Caudate nucleus (tissue), 63 donors: ENCODE measurements at places on chromosomes 6 and 20.

- peak; percentile 78 for DNase-seq
These were observed 107.3 kb downstream of the GMPR start for GRCh38 chr6:16345449-16346330.

GRCh38 chr6:139334806-139335446 is 39.5 kb downstream of the CITED2 start:
- DNase-seq, result no peak

DNA sequence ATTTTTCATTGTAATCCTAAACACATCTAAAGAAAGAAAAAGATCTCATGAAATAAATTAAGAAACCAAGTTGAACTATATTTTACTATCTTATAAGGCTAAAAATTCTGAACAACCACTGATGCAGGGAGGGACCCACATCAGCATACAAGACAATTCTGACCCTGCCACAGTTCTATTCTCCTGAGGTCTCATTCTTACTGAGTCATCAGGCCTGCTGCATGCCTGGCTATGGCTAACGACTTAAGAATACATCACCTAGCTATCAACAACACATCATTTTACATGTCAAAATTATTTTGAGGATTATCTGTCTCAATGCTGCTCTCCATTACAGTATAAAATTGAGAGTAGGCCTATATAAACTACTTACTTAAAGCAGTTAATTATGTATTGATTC is 52.9 kb downstream of the FBXL4 start:
- no peak for DNase-seq

GRCh38 chr20:50029083-50029696 is 46.4 kb downstream of the SNAI1 start:
- DNase-seq, result no peak

GRCh38 chr6:151275121-151275520 is 35.4 kb downstream of the AKAP12 start:
- DNase-seq, result no peak

- DNase-seq, result peak; percentile 72
These were observed at the start of gene RAE1 for GRCh38 chr20:57351042-57351783. TSS of gene RAE1 (plus strand) at chr20:57351255. CDS start at chr20:57354039, 2,784 bp downstream.

- no peak for DNase-seq
These were observed 104.5 kb upstream of the RNF24 start for GRCh38 chr20:4119854-4120209.

GRCh38 chr6:35728683-35729678 is 7.9 kb upstream of the ARMC12 start:
- peak; percentile 8 for DNase-seq

DNA sequence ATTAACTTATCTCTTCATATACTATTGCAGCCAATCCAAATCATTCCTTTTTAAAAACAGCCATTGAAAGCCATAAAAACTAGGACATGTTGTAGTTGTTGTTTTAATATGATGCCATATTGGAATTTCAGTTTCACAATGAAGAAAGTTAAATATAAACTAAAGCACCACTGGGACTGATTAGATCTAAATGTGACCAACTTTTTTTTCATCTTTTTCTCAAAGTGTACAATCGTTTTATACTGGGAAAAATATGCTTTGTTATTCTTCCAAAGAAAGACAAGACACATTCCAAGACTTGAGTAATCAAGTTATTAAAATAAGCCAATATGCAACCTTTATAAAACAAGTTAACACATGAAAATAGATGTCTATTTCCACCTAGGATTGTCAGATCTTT is 68.5 kb downstream of the THEMIS start:
- no peak for DNase-seq

- peak; percentile 9 for DNase-seq
These were observed 92.8 kb downstream of the ATRN start for GRCh38 chr20:3563548-3564177.
